Suppressor macrophage treated with lipopolysaccharide for 1 hour (primary cell): ENCODE measurements at places on chromosomes 6 and 20.

GRCh38 chr6:136084403-136084802 lies 165.7 kb downstream of the MTFR2 start:
- DNase-seq = no peak

- no peak for DNase-seq
These were observed 35.6 kb upstream of the SLCO4A1 start for GRCh38 chr20:62606551-62607201.

DNA sequence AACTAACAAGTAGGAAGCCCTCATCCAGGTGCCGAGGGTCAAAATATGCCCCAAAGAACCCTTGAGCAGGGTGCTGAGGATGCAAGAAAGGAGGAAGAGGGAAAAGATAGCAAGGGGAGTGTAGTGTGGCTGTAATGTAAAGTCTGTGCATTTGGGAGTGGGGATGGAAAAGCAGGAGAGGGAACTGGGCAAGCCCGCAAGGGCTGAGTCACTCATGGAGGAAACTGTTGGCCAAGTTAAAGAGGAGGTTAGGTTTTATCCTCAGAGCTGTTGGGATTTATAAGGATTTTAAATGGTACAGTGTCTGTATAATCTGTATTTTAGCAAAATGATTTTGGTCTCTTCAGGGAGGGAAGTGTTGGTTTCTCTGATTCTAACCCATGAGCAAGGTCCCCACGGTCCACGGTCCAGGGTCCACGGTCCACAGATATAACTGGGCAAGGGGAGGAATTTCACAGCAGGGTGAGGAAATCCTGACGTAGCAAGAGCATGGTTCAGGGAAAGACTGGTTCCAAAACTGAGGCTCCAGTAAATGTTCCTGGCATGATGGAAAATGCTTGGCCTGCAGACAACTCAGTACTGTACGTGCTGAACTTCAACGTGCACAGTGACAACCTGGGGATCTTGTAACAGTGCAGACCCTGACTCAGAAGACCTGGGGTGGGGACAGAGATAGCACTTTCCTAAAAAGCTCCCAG lies 759.8 kb downstream of the PTPRT start:
- no peak for DNase-seq

DNA sequence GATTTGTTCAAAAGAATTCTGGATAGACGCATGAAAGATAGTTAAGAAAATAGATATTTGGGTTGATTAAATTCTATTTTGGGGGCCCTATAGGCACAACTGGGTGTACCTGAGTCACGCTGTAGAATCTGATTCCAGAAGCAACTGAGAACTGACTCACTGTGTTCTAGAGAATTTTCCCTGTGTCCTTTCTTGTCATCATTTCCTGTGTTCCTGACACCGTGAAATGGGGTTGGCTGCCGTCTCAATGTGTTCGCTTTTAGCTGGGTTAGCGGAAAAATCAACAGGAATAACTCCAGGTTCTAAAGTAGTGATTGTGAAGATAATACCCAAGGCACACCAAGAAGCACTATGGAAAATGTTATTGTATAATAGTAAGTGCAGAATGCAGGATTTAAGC lies 5.0 kb downstream of the GCNT2 start:
- peak; percentile 32 for DNase-seq

- DNase-seq = no peak
These were observed 6.0 kb downstream of the UQCC1 start for GRCh38 chr20:35405775-35406174.

- no peak for DNase-seq
These were observed 6.8 kb upstream of the TBX18 start for GRCh38 chr6:84771125-84771755.

GRCh38 chr6:70423189-70424134 lies 10.2 kb downstream of the FAM135A start:
- no peak for DNase-seq

DNA sequence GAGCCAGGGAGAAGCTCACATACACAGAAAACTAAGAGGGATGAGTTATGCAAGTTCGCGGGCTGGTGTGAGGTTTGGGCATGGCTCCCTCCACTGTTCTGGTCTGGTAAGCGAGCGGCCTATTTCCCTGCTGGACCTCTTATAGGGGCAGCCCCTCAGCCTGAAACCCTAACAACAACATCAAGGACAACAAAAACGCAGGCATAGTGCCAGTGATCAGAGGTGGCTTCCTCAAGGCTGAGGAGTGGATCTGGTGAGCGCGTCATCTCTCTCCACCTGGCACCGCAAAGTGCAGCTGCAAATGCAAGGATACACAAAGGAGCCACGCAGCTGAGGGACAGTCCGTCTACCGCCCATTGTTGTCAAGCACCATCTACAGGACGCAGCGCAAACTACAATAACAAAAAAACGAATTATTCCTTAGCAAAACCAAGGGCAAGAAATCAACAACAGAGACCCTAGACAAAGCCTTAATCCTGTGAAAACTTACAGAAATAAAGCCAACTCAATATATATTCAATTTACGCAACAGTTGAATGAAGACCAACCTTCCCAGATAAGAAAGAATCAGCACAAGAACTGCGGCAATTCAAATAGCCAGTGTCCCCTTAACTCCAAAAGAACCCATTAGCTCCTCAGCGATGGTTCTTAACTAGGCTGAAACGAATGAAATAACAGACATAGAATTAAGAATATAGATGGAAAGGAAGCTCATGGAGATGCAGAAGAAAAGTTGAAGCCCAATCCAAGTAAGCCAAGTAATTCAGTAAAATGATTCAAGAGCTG lies 9.2 kb upstream of the DEFB110 start:
- DNase-seq = no peak

DNA sequence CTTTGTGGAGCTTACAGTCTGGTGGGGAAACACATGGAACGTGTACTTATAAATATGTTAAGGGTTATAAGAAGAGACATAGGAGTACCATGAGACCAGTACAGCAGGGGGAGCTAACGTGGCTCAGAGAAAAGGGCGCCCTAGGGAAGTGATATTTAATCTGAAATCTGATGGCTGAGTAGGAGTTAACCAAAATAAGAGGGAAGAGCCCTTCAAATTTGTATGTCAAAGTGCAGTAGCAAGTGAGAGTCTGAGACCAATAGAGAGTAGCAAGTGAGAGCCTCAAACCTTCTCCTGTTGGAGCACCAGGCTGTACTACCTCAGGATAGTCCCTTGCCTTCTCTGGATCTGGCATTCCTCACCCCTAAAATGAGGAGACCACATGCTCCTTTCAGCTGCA lies 6.1 kb upstream of the PKIG start:
- DNase-seq = peak; percentile 78

DNA sequence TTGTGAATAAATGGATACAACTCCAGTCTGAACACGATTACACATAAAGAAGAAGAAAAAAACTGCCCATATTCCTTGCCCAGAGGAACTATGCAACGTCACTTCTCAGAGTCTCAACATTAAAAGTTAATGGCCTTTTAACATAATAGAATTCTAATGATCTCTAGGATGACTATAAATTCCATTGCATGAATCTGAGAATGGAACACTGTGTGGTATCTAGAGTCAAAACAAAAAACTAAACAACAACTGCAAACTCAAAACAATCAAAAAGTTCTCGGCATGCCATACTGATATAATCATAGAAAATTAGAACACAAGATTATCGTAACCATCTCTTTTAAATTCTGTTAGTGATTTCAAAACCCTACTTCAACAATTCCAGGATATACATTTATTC lies 283.6 kb downstream of the RNGTT start:
- DNase-seq = no peak
